ENCODE measurements at places on chromosomes 2 and 18.

DNA sequence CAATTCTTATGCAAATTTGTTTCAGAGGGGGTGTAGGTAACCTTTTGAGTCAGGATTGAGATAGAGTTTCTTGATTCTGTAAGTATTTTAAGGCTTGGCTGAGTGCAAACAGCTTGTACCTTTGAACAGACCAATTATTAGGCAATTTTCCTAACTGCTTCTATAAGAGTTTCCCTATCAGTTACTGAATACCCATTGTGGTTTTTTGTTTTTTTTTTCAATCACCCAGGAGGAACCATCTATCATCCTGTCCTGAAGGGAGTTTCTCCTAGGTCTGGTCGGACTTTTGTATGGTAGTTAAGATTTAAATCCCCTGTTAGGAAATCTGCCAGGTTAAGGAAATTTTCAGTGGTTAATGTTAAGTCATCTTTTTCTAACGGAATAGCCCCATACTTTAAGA lies 319.4 kb upstream of the SLC39A10 start:
- no peak for DNase-seq

- peak; percentile 17 for DNase-seq
Measured at GRCh38 chr2:212683346-212684097, 144.9 kb upstream of the ERBB4 start.

- DNase-seq: no peak
Measured at GRCh38 chr2:201523506-201523905, 72.0 kb downstream of the STRADB start.

GRCh38 chr2:191922736-191923651 lies 76.1 kb upstream of the CAVIN2 start:
- DNase-seq: no peak

- DNase-seq: no peak
Measured at GRCh38 chr2:173254659-173255058, 100.0 kb upstream of the CDCA7 start.

DNA sequence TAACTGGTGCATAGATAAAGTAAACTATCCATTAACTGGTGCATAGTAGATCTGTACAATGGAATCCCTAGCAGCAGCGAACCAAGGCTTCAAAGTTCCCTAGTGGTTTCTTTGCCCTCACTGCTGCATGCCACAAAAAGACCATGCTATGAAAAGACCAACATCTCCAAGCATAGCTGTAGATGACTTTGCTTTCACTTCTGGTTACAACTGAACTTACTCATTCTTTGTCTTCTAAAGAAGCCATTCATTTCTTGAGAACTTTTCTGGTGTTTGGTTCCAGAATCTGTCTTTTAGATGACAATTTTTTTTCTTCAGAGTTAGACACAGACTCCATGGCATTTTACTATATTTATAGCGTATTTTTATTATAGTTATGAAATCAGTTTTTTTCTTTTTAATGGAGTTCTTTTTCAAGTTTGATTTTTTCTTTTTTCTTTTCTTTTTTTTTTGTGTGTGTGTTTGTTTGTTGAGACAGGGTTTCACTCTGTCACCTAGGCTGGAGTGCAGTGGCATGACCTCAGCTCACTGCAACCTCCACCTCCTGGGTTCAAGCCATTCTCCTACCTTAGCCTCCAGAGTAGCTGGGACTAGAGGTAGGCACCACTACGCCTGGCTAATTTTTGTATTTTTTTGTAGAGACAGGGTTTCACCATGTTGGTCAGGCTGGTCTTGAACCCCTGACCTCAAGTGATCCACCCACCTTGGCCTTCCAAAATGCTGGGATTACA lies 63.6 kb downstream of the SLC35F5 start:
- no peak for DNase-seq

DNA sequence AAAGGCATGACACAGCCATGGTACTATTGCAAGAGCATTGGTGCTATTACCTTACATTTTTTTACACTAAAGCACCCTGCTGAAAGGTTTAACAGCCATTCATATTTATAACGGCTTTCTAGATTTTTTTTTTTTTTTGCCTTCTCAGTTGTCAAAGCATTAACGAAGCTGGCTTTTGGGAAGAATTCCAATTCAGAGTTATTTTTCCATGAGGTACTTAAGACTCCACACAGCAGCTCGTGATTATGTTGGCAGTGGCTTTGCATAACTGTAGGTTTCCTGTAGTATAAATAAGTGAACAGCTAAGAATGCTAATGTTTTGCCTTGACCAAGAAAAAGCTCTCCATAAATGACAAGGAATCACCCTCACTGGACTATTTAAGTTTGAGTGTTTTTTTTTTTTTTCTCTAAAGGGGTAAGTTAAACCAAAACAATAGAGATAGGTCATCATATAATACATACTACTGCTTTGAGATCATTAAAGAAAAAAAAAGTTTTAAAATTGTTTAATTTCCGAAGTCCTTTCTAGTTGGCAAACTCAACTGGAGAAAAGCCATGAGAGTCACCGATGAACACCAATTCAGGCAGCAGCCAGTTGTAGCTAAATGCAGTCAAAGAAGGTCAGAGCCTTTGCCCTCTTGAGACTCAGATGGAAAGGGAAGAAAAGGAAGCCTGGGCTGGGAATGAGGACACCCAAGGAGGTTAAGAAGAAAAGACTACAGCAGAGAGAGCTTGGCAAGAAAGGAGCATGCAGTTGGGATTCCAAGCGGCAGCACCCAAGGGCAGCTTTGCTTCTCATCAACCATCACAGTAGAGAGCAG lies 187.4 kb upstream of the NCKAP5 start:
- DNase-seq: peak; percentile 59
